ENCODE measurements at places on chromosomes 5 and 9.

DNA sequence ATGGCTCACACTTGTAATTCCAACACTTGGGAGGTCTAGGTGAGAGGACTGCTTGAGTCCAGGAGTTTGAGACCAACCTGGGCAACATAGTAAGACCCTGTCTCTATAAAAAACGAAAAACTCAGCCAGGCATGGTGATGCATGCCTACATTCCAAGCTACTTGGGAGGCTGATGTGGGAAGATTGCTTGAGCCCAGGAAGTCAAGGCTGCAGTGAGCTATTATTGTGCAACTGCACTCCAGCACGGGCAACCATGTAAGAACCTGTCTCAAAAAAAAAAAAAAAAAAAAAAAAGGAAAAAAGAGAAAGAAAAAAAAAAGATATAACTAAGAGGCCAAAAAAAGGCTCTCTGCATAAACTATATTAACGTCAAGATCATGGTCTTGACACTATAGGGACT lies 27.3 kb downstream of the GIN1 start:
- no peak for DNase-seq

- DNase-seq, result no peak
These were observed 290.6 kb upstream of the IRX4 start for GRCh38 chr5:2173151-2173834.

- no peak for DNase-seq
These were observed 19.8 kb downstream of the IFT74 start for GRCh38 chr9:26975728-26976707.

GRCh38 chr9:98226957-98227356 lies 28.5 kb downstream of the TBC1D2 start:
- no peak for DNase-seq

DNA sequence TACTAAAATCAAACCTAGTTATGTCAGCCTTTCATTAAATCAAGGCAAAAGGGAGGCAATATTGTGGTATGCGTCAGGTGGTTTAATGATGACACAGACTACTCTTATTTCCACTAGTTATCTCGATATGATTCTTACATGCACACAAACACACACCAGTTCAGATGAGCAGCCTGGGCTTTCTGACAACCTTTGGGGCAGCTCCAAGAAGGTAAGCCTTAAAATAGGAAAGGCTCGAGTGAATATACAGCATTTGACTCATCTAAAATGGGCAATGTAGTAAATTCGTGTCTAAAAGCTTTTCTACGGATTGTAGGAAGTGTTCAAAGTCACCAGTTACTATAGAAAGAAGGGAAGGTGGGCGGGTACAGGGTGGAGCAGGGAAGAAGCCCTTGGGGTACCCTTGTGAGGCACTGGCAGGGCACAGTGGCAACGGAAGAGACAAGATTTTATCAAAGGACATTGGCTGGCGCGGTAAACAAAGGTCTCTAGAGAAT lies 1.9 kb downstream of the ANKH start:
- no peak for DNase-seq

- no peak for DNase-seq
These were observed 35.8 kb upstream of the ZNF608 start for GRCh38 chr5:124782262-124782661.

- DNase-seq, result no peak
These were observed 203.7 kb downstream of the TMEM167A start for GRCh38 chr5:82873452-82873851.

DNA sequence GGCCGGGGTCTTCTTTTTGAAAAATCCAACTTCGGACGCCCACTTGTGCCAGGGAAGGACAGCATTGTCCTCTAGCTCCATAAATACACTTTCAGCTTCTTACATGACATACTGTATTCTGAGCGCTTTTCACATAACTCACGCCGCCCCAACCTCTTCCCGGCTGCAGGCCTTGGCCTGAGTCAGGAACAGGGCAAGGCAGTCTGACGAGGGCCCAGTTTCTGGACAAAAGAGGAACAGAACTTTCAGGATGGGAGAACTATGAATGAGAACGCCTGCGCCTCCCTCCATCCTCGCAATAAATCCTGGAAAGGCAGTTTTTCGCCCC lies 650 bp downstream of the DCTN4 start:
- no peak for DNase-seq

- no peak for DNase-seq
These were observed 4.2 kb downstream of the GCNT1 start for GRCh38 chr9:76463211-76463610.
